Sigmoid colon (tissue), 7 donors: ENCODE measurements at places on chromosomes 6 and 20. TPM values are rescaled to one million over a fixed set of nuclear protein-coding genes. Genes with fewer than 3 reads are reported as not detected.

Gene KIAA1755
- 20.4 TPM for total RNA-seq

Gene PROKR2
- total RNA-seq, result not detected

Gene MMUT
- total RNA-seq, result 10.5 TPM

GRCh38 chr20:44142413-44142812, 44.6 kb downstream of the JPH2 start:
- no peak overlapping the region for H3K4me3 ChIP-seq
- H3K36me3 ChIP-seq, result no peaks in the 10 kb centered on the region
- peaks cover 97% of the 10 kb centered on the region for H3K4me1 ChIP-seq
- DNase-seq, result peak; percentile 62
- peak overlapping the region; percentile 80 for H3K27ac ChIP-seq

- no peaks in the 10 kb centered on the region for H3K4me1 ChIP-seq
- H3K4me3 ChIP-seq, result no peak overlapping the region
- H3K27me3 ChIP-seq, result no peaks in the 10 kb centered on the region
- DNase-seq, result no peak
- peak overlapping the region; percentile 52 for H3K27ac ChIP-seq
These were observed 44.0 kb upstream of the PIM1 start for GRCh38 chr6:37125774-37126492.

DNA sequence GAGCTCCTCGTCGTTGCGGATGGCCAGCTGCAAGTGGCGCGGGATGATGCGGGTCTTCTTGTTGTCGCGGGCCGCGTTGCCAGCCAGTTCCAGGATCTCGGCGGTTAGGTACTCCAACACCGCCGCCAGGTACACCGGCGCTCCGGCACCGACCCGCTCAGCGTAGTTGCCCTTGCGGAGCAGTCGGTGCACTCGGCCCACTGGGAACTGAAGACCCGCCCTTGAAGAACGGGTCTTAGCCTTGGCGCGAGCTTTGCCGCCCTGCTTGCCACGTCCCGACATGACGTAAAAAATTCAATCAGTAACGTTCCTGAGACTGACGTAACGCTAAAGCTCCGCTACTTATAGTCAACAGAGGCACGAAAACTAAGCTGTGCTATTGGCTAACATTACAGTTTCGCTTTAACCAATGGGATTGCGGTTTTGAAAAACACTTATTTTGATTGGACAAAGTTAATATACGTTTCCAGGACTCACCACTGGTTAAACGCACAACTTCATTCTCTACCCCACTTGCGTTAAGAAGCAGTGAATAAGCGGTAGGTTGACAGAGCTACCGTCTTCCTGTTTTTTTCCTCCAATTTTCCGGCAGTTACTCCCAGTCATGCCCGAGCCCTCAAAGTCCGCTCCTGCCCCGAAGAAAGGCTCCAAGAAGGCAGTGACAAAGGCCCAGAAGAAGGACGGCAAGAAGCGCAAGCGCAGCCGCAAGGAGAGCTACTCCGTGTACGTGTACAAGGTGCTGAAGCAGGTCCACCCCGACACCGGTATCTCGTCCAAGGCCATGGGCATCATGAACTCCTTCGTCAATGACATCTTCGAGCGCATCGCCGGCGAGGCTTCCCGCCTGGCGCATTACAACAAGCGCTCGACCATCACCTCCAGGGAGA, 73.9 kb downstream of the OR2B2 start:
- no peaks in the 10 kb centered on the region for H3K4me1 ChIP-seq
- H3K36me3 ChIP-seq, result no peaks in the 10 kb centered on the region
- peak; percentile 88 for DNase-seq
- peak overlapping the region; percentile 64 for H3K4me3 ChIP-seq
- H3K27me3 ChIP-seq, result peaks cover 24% of the 10 kb centered on the region

- DNase-seq, result no peak
- no peak overlapping the region for H3K27ac ChIP-seq
- no peaks in the 10 kb centered on the region for H3K4me1 ChIP-seq
- no peaks in the 10 kb centered on the region for H3K36me3 ChIP-seq
- H3K27me3 ChIP-seq, result no peaks in the 10 kb centered on the region
- no peak overlapping the region for H3K4me3 ChIP-seq
These were observed 233.2 kb upstream of the SOX4 start for GRCh38 chr6:21360336-21360735.

DNA sequence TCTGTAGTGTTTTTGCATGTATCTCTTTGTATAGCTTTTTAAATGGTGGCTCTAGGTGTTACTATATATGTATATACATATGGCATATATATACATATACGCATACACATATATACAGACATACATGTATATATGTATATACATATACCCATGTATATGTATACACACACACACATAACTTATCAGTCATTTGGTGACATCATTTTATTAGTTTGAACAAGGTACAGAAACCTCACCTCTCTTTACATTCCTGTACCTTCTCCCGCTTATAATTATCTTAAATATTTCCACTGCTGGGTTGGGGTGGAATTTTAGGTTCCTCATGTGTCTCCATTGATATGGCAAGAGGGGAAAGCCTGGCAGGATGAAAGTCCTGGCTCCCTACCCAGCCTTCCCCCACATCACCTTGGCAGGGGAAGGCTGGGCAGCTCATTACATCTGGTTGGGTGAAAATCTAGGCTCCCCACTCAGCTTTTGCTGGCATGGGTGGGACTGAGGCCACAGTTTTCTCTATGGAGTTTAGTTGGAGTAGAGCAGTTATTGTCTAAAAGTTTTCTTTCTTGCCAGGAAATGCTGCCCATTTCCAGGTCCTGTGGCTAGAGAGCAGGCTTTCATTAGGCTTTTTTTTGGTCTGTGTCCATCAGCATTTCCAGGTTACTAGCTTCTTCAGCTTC, 7.6 kb downstream of the GLO1 start:
- no peak overlapping the region for H3K27ac ChIP-seq
- no peaks in the 10 kb centered on the region for H3K4me1 ChIP-seq
- H3K27me3 ChIP-seq, result no peaks in the 10 kb centered on the region
- H3K4me3 ChIP-seq, result no peak overlapping the region
